Cardiac fibroblast (primary cell): ENCODE measurements at places on chromosomes 13 and 19.

- DNase-seq, result no peak
Measured at GRCh38 chr19:17376935-17377600, at the start of gene PLVAP. PLVAP (minus strand) TSS chr19:17377342; CDS start chr19:17377288, 54 bp downstream.

DNA sequence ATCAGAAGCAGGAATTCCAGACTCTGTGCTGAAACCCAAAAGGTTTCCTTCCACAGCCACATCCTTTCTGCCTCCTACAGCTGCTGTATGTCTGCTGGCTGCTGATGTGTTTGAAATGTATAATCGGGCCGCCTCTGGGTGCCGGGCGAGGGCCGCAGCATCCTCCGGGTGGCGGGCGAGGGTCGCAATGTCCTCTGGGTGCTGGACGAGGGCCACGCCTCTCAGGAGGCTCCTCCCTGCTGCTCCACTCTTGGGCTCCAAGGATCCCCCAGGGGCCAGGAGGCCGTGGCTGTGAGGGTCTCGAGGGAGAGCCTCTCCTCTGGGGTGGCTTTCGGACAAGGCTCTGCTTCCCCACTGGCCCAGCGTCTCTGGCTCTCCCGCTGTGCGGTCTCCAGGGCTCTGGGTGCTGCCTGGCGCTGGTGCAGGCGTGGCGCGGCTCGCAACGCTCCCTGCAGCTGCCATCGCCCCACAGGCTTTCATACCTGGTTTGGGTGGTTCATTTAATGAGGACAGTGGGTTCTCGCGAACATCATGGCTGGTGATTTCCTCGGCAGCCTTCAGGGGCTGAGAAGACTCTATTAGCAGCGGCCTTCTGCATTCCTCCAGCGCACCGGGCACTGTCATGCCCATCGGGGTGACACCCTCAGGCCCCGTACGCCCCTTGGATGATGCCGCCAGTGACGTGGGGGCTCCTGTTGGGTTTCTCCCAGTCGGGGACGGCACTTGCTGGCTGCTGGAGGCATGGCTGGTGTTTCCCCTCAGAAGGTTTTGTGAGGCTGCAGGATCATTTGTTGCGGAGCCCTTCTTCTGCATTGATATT lies 41.8 kb upstream of the GRTP1 start:
- DNase-seq, result no peak

DNA sequence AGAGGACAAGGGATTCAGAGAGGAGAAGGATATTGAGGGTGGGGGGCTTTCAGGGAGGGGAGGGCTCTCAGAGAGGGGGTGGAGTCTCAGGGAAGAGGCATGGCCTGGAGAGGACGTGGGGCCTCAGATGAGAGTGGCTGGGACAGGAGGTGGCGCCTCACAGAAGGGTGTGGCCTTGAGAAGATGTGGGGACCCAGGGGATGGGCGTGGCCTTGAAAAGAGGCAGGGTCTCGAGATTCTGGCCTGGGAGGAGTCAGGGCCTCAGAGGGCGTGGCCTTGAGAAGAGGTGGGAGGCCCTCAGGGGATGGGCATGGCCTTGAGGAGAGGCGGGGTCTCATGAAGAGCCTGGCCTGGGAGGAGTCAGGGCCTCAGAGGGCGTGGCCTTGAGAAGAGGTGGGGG lies 23.7 kb upstream of the TNFSF14 start:
- no peak for DNase-seq

DNA sequence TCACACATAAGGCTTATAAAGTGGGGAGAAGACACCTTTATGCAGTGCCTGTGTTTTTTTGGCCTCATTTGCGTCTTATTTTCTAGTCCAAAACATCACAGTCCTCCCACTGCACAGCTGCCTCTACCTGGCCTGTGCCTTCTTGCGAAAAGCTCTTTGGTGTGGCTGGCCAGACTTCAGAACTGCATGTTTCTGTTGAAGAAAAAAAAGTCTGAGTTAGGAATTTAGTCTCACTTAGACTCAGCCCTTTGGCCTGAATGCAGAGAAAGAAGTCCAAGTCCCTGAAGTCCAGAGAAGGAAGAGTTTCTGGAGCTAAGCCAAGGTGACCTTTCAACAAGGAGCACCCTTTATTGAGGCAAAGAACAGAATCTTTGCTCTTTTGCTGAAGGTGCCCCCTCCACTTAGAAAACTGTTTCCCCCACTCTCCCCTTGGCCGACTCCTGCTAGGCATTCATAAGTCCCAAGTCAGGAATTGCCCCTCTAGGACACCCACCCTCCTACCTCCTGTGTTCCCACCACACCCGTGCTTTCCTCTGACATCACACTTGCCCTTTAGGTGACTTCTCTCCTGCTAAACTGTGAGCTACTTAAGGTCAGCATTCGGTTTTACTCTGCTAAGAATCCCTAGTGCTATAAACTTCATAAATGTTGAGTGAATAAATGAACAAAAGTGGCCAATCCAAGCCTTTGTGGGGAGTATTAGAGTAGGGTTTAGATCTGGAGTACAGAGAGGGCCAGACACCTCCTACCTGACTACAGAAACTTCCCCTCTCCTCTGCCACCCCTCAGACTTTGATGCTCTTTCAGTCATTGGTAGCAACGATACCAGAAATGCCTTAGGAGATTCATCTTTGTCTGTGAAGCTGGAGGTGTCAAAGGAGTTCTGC lies 226.8 kb downstream of the LACC1 start:
- no peak for DNase-seq

DNA sequence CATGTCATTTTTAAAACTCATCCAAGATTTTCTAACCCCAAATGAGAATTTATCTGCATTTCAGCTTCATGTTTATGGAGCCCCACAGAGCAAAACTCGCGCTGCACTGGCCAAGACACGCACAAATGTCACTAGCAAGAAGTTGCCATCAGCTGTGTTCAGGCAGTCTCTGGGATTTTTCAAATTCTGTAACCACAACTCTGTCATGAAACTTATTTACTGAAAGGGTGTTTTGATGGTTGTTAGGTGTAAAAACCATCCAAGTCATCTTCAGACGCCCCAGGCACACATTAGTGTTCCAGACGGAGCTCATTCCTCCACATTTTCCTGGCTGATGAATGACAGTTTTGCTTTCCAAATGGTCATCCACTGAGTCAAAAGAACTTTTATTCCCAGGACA lies 63.4 kb downstream of the SLC7A1 start:
- no peak for DNase-seq

GRCh38 chr19:2034729-2035589 lies 16.1 kb downstream of the MKNK2 start:
- peak; percentile 51 for DNase-seq
